ENCODE measurements at places on chromosomes 2 and 18.
A peak's percentile ranks its signal among the peaks of the same experiment; 100 is the strongest.

GRCh38 chr2:159176555-159176954, 109.9 kb downstream of the WDSUB1 start:
- DNase-seq, result no peak

DNA sequence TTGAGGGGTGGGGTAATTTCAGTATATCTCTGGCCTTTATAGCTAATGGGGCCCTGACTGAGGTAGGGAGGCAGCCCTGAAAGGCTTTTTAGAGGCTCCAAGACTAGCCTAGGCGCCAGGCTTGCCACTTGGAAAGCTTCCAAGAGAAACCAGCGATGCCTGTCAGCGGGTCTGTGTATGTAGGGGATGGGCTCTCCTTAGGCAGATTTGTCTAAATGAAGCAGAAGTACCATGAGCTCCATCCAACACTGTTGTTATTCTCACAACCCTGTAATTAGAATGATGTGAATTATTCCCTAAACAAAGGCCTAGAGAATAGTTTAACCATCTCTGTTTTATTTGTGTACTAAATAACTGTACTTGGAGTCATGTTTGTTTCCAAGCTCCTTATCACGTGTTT, 138.1 kb downstream of the B3GNT2 start:
- DNase-seq, result no peak

DNA sequence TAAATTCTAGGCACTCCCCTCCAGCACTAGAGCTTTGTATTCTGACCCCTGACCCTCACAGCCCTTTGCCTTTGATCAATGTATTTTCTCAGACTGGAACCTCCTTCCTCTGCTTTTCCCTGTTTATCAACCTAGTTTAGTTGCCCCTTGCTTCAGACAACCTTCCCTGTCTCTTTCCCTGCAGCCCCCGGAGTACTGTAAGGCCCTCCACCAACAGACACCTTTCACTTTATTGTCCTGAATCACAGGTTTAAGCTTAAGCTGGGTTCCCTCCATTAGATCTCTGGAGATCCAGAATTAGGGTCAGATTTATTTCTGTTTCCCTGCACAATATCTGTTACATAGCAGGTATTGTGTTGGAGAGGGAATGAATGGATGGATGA, 140.2 kb downstream of the DDX1 start:
- no peak for DNase-seq

DNA sequence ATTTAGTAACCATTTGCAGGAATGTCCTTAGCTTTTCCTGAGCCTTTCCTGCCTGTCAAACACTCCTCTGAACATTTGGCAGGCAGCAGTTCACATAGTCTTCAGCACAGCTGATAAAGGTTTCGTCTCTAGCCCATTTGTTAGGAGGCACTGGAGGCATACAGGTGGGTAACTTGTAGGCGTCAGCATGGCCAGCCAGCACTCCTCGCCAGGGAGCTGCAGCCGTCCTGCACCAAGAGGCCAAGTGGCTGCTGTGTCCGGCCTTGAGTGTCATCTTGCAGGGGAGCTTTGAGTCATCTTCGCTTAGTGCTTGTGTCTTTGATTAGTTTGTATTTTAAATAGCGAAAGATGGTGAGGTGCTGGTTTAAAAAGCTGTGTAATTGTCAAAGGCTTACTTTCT, 120.3 kb upstream of the NFATC1 start:
- no peak for DNase-seq

DNA sequence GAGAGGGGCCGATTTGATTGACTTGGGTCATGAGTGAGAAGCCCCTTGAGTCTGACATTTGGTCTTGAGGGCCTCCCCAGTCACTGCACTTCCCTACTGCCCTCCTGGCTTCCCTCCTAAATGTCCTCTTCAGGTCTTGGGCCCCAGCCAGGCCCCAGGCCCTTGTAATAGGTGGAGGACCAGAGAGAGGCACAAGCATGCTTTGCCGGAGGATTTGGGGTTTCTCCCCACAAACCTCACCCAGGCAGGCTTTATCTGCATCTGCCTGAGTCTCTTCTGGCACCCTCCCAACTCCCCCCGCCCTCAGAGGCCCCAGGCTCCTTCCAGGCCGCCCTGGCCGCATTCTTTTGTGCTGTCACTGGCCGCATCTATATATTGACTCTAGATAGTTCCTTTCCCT, 270.7 kb downstream of the HAUS1 start:
- DNase-seq, result no peak

GRCh38 chr18:498931-499775, 1.3 kb downstream of the COLEC12 start:
- no peak for DNase-seq

DNA sequence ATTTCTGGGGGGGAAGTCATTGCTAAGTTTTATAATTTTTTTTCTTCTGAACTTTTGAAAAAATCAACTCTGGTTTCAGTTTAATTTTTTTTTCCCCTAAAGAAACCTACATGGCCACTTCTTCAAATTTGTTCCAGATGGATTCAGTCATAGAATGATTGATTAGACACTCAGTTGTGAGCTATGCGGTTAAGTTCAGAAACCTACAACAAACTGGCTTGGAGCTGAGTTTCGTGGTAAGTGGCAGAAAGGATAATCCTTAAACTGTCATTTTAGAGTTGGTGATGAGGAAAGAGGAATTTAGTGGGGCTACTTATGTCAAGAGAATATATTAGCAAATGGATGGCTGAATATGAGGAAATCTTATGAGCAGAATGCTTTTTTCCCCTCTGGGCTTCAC, 23.7 kb downstream of the EFEMP1 start:
- no peak for DNase-seq

- DNase-seq, result no peak
Measured at GRCh38 chr2:241494311-241494908, 14.0 kb downstream of the STK25 start.

DNA sequence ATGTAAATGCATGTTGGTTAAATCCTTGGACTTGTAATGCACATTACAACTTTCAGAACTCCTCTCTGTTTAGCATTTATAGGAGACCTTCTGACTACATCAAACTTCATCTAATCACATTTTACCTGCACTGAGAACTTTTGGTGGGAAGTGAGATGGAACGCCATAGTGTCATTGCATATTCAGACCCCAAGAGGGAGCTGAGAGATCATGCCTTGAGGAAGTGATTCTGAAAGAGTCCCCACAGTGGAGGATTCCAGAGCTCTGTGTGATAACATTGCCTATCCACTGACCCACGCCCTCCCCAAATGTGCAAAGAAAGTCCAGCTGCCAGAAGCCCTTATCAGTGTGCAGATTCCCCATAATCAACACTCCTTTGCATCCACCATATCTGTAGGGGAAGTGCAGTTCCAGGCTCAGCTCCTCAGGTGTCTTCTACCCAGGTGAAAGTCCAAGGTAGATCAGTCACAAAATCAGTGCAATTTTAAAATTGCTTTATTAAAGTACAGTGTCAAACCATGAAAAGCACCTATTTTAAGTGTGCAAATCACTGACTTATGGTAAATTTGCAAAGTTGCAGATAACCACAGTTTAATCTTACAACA, 212.4 kb downstream of the RPIA start:
- DNase-seq, result peak; percentile 37

GRCh38 chr18:63162271-63163014, 157.1 kb downstream of the BCL2 start:
- DNase-seq, result peak; percentile 70

- no peak for DNase-seq
Measured at GRCh38 chr2:222572751-222573174, 83.1 kb downstream of the FARSB start.

DNA sequence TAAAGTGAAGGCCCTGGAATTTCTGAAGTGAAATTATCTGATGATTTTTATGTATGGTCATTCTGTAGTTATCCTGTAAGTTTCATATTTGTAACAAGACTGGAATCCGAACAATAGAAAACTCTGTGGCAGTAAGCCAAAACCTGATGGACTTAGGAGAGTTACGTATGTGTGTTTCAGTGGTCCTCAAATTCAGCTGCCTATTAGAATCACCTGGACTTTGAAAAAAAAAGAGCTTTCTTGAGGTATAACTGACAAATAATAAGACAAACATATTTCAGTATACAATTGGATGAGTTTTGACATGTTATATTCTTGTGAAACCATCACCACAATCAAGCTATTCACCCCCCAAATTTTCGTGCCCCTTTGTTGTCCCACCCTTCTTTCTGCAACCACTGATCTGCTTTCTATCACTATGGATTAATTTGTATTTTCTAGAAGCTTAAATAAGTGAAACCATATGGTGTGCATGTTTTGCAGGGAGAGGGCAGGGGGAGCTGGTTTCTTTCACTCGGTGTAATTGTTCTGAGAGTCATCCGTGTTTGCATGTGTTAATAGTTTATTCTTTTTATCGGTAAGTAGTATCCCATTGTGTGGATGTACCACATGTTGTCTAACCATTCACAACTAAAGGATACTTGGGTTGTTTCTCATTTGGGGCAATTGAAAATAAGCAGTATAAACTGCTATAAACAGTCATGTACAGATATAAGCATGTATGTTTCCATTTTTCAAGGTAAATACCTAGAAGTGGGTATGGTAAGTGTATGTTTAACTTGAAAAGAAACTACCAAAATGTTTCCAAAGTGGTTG, 50.2 kb upstream of the EML4 start:
- DNase-seq, result no peak

- no peak for DNase-seq
Measured at GRCh38 chr2:105595536-105595935, 149.2 kb upstream of the NCK2 start.

- peak; percentile 2 for DNase-seq
Measured at GRCh38 chr18:21191596-21192307, 50.3 kb upstream of the GREB1L start.

DNA sequence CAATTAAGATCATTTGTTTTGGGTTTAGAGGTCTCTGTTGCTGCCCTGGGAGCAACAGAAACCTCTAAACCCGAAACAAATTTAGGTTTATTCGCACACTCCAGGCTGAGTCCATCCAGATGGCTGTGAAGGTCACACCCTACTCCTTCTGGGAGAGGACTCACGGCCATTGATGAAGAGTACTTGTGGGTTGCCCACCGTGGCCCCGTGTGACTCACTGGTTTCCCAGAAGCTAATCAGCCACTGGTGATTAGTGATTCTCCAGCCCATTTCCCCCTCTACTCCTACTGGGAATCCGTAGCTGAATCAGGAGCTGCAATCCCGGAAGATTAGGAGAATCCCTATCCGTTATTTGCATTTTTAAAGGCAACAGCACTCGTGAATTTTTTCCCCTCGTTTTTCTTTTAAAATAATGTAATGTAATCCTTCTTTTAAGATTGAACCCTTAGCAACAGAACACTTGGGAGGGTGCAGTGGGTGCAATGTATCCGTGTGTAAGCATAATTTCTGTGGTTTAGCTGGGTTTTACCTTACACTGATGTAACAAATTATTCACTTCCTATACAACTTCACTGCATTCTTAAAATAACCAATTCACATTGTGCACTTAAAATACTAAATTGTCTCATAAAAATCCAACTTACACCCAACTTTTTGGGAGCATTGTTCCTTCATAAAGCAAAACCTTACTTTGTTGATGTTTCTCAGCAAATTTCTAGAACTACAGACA, 27.5 kb upstream of the EPAS1 start:
- DNase-seq, result no peak

GRCh38 chr2:191222952-191223351, 22.3 kb upstream of the MYO1B start:
- DNase-seq, result no peak

GRCh38 chr2:138155304-138155703, 191.0 kb downstream of the HNMT start:
- no peak for DNase-seq

- DNase-seq, result no peak
Measured at GRCh38 chr18:79581911-79582310, 97.7 kb upstream of the CTDP1 start.

Data from CD14-positive monocyte (primary cell).